ENCODE measurements at places on chromosomes 4 and X.

DNA sequence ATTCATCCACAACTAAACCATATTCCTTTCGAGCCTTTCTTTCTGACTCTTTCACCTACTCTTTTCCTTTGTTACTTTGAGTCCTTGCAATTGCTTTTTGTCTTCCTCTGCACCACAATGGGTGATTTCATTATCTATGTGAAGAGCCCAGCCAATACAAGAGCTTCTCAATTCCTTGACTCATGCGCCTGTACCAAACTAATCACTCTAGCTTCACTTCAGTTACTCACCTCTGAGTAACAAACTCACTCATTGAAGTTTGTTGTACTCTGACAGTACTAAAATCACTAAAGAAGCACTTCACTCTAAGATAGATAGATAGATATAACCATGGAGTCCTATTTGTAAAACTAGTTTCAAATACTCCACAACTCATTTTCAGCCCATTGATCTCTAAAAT, 191.7 kb upstream of the EPHA5 start:
- no peak for DNase-seq

- no peak for DNase-seq
Measured at GRCh38 chr4:121693450-121693849, 3.3 kb downstream of the ANXA5 start.

- no peak for DNase-seq
Measured at GRCh38 chr4:8092282-8092681, 66.3 kb downstream of the ABLIM2 start.

- DNase-seq: no peak
Measured at GRCh38 chr4:86818211-86818610, 31.0 kb downstream of the SLC10A6 start.

GRCh38 chrX:10831716-10832502, 211.5 kb upstream of the MID1 start:
- no peak for DNase-seq

- DNase-seq: no peak
Measured at GRCh38 chrX:17547658-17548057, 172.7 kb downstream of the NHS start.

- no peak for DNase-seq
Measured at GRCh38 chr4:99614491-99614890, 39.9 kb downstream of the MTTP start.

DNA sequence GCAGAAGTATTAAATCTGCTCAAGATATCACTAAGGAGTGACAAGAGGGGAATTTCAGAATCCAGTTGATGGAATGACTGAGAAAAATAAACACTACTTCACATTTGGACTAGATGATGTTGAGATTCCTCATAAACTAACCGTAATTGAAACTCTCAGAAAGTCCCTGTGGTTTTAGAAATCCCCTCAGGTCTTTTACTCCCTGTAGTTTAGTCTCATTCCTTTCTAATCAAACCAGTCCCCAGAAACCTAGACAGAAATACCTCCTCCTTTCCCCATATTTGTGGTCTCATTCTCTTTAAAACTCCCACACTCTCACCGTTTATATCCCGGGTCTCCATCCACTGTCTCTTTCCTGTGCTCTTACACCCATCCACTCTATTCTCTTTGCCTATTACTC, 15.0 kb upstream of the TLR1 start:
- no peak for DNase-seq

- DNase-seq: no peak
Measured at GRCh38 chr4:182307746-182308145, 64.5 kb downstream of the TENM3 start.

DNA sequence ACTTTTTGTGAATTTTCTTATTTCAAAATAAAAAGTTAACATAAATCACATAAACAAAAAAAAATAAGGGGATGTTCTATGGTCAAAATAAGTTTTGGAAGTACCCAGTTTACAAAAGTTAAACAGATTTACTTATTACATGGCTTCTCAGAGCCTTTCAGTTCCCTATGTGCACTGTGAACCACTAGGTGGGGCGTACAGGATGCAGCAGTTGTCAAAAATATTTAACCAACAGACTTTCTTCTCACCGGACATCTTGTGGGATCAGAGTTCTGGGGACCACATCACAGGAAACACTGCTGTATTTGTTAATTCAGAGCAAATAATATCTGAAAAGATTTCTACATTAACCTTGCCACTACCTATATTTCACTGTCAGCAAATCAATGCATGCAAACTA, 74.1 kb downstream of the SMARCA1 start:
- DNase-seq: no peak

DNA sequence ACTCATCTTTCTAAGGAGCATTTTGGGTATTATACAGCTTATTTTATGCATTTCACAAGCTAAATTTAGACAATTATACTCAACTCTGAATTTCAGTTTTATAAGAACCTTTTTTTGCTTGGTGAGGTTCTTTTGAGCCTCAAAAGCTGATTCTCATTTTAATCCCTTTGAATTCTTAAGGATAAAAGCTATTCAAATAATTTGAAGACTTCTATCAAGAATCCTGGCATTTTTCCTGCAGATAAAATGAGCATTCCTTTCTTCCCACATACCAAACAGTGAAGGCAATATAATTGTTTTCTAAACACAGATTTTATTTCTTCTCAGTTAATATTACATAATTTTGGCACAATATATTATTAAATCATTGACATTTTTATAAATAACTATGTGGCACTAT, 118.4 kb upstream of the GPM6A start:
- no peak for DNase-seq

GRCh38 chr4:23023666-23024065, 330.9 kb downstream of the GBA3 start:
- no peak for DNase-seq

DNA sequence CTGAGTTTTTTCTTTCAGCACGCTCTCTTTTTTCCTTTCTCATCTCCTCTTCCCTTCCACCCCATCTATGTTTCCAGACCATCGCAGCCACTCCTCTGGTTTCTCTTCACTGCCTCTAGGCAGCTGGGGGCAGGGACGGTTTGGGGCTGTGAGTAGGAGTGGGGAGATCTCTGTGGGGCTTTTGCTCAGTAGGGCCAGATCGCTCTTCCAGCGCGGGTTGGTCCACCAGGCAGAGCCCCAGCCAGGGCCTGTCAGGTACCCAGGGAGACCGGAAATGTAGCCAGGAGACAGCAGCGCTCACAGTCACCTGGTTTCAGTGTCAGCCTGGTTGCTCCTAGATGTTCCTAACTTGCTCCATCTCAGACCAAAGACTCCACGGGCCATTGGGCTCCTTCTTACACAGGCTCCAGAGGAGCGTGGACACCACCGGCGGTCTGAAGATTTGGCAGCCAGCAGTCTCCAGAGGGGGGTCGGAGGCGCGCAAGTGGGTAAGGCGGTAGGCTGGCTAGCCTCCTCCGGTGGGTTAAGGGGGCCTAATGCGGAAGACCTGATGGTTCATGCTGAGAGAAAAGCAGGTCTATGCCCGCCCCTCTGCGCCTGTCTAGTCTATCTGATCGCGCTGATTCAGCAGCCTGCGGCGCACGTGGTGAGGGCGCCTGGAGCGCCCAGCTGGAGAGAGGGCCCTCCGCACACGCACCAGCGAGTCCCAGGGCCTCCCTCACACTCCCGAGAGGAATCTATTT, 1.8 kb downstream of the FGF5 start:
- DNase-seq: no peak

DNA sequence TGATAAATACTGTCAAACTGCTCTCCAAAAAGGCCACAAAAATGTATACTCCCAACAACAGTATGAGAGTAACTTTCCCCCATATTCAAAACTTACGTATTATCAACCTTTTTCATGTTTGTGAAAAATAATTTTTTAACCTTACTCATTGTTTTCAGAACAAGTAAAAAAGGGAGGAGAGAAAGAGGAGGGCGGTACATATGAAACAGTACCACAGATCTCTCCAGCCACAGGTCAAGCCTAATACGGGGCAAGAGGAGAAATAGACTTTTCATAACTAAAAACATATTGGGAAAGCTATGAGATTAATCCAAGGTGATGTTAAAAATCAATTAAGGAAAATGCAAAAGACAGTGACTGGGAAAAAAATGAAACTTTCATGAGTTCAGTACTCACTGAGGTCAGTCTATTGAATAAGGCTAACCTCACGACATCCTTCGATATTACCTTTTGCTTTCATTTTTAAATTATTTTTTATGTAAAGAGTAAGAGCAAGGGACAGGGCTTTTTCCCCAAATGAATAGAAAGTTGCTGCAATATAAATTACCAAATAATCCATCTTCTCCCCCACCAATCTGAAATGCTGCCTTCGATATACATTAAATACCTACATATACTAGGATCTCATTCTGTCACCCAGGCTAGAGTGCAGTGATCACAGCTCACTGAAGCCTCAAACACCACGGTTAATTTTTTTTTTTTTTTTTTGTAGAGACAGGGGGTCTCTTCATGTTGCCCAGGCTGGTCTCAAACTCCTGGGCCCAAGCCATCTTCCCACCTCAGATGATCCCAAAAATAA, 25.3 kb downstream of the FBXW7 start:
- DNase-seq: no peak

DNA sequence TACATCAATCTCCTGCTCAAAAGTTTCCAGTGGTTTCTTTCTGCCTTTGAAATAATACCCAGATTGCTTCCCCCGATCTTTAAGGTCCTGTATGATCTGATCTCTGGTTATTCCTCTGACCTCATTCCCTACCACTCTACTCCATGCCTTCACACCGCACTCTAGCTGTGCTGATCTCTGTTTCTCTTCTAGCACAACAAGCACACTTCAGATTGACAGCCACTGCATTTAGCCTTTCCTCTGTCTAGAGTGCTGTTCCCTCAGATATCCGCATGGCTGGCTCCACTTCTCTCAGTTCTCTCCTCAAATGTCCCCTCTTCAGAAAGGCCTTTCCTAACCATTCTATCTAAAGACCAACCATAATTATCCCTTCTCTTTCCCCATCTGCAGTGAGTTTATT, 370.4 kb upstream of the FGF13 start:
- DNase-seq: no peak

DNA sequence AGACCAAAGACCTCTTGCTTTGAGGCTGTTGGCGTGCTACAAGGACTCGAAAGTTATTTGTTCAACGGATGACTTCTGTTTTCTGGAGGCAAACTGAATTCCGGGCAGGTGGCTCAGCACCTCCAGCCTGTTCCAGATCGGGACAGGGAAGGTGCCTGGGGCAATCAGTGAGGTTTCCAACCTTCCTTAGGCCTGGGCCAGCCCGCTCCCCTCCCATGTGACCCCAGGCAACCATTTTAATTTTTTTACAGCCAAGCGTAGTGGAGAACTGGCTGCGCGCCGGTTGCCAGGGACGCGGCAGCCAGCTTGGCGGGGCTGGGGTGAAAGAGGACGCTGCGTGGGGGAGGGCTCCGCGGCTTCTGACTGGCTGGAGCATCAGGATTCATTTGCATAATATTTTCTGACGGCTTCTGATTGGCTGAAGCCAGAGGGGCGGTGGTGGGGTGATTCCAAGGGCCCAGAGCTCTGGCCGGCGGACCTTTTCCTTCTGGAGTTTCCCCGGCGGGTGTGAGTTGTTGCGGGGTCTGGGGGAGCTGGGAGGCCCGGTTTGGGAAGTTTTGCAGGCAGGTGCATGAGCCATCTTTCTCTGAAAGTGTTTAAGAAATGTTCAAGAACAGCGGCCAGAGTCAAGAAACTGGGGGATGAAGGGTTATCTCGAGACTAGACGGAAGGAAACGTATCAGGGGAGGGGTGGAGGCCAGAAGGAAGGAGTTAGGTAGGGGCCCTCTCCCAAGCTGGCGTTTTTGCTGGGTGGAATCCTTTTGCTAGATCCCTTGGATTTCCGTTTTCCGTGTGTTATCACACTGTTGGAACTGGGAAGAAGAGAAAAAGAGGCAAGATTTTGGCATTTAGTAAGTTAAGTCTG, at the start of gene MID1IP1:
Gene MID1IP1, plus strand, starts transcription at position 479 of the 865 bp plus-strand sequence. CDS start 3,488 bp downstream, outside the sequence.
- DNase-seq: peak; percentile 58

GRCh38 chr4:39541987-39542610, 14.9 kb upstream of the UGDH start:
- DNase-seq: no peak

DNA sequence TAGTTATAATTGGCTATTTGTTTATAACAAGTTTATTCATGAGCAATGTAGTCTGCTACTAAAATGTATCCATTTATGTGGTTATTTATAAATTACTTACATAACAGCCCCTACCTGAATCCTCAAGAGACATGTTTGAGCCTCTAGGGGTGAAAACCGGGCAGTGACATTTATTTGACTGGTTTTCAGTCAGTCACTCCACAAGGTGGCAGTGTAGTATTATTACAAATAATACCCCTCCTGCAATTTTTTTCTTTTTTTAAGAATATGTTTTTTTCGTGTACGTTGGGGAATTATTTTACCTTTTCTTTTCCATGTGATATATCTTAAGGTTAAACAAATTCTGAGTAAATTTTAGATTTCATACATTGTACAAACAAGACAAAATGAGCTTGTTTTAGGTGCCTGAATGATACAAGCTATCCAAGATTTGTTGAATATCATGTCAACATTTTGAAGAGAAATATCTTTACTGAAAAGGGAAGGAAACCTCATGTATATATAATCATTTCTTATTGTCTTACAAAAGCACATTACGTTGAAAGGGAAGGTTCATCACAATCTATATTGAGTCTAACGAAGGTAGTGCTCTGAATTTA, 598.7 kb upstream of the TECRL start:
- no peak for DNase-seq

GRCh38 chrX:37370499-37371141, 21.5 kb downstream of the PRRG1 start:
- no peak for DNase-seq
